Type B pancreatic cell (in vitro differentiated cells): ENCODE measurements at places on chromosomes 5 and 9. TPM values are rescaled to one million over a fixed set of nuclear protein-coding genes. Genes with fewer than 3 reads are reported as not detected.

The FOXD4L4 gene
- 0.51 TPM in 1 of 2 replicates, not detected in the other for total RNA-seq

The SLC6A18 gene
- total RNA-seq: 0.41 and 0.48 TPM in 2 replicates

The RAD50 gene
- total RNA-seq: 41.3 and 50.1 TPM in 2 replicates

The FGF1 gene
- 0.12 and 2.7 TPM in 2 replicates for total RNA-seq

The PCA3 gene
- total RNA-seq: 0.33 TPM in 1 of 2 replicates, not detected in the other

The RNF145 gene
- 42.5 and 66.4 TPM in 2 replicates for total RNA-seq

The LCN9 gene
- 1.1 and 2.0 TPM in 2 replicates for total RNA-seq

The C8G gene
- 2.8 and 4.1 TPM in 2 replicates for total RNA-seq

The FAM200C gene
- 6.2 and 8.1 TPM in 2 replicates for total RNA-seq

The CAMK2A gene
- total RNA-seq: 0.26 and 3.7 TPM in 2 replicates
